ENCODE measurements at places on chromosomes 5 and 9. TPM values are rescaled to one million over a fixed set of nuclear protein-coding genes. Genes with fewer than 3 reads are reported as not detected.

MTMR12 gene
- 16.2 TPM for polyA plus RNA-seq

C8G gene
- 0.84 TPM for polyA plus RNA-seq

COL27A1 gene
- polyA plus RNA-seq = 109 TPM

PRRC2B gene
- polyA plus RNA-seq = 77.9 TPM

CCDC183 gene
- polyA plus RNA-seq = 9.2 TPM

ORM2 gene
- 0.12 TPM for polyA plus RNA-seq

COL15A1 gene
- polyA plus RNA-seq = 7.0 TPM

AQP3 gene
- 18.3 TPM for polyA plus RNA-seq

- DNase-seq = no peak
- H3K4me1 ChIP-seq = no peaks in the 10 kb centered on the region
- no peaks in the 10 kb centered on the region for H3K27me3 ChIP-seq
These were observed 2.8 kb upstream of the SMARCA2 start for GRCh38 chr9:2012347-2012746.

DNA sequence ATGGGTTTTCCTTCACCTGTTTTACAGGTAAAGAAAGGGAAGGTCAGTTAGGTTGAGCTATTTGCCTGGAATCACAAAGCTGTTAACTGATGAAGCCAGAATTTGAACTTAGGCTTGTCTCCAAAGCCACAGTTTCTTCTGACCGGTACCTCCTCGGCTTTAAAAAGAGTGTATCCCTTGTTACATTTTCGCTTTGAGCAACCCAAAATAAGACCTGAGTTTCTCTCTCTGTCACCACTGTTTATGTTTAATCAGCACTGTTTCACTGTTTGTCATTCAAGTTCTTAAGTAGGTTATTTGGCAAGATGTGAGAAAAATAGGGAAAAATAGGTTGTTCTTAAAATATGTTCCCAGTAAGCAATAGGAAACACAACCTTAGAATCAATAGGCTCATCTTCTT, 84.6 kb downstream of the VCAN start:
- no peaks in the 10 kb centered on the region for H3K4me1 ChIP-seq
- no peak overlapping the region for H3K27ac ChIP-seq
- H3K36me3 ChIP-seq = no peaks in the 10 kb centered on the region

- H3K4me3 ChIP-seq = no peak overlapping the region
- H3K36me3 ChIP-seq = no peaks in the 10 kb centered on the region
- no peaks in the 10 kb centered on the region for H3K27me3 ChIP-seq
- no peak for DNase-seq
- no peaks in the 10 kb centered on the region for H3K4me1 ChIP-seq
These were observed 13.1 kb upstream of the SFXN1 start for GRCh38 chr5:175465282-175465681.

GRCh38 chr5:101080462-101081240, 177.6 kb upstream of the ST8SIA4 start:
- no peaks in the 10 kb centered on the region for H3K4me1 ChIP-seq
- H3K27me3 ChIP-seq = no peaks in the 10 kb centered on the region
- no peak overlapping the region for H3K27ac ChIP-seq
- no peaks in the 10 kb centered on the region for H3K36me3 ChIP-seq

- H3K27ac ChIP-seq = no peak overlapping the region
- H3K4me1 ChIP-seq = no peaks in the 10 kb centered on the region
- no peaks in the 10 kb centered on the region for H3K36me3 ChIP-seq
- no peaks in the 10 kb centered on the region for H3K27me3 ChIP-seq
- DNase-seq = no peak
- H3K4me3 ChIP-seq = no peak overlapping the region
These were observed 117.4 kb downstream of the CCDC171 start for GRCh38 chr9:15670246-15670645.

DNA sequence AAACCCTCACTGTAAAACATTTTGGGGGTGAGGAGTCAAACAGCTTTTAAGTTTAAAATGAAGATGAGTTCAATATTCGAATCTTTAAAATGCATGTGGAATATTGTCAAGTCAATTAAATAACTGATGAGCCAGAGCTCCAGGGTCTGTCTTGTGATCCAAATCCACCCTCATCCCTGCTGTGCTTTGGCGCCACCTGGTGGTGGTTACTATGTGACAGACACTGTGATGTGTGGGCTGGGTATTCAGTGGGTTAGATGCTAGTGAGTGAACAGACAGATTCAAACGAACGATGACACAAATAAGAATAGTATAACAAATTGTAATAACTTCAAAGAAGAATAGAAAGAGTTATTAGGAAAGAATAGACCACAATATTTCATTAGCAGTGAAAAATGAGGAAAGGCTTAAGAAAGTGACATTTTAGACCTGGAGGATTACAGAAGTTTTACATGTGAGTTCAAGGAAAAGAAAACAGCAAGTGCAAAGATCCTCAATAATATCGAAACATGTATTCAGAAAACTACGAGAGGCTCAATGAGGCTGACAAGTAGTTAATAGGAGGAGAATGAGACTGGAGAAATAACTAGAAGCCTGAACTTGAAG, 51.4 kb upstream of the CHSY3 start:
- H3K27ac ChIP-seq = no peak overlapping the region
- no peaks in the 10 kb centered on the region for H3K27me3 ChIP-seq
- no peaks in the 10 kb centered on the region for H3K36me3 ChIP-seq
- peak; percentile 95 for DNase-seq
- H3K4me1 ChIP-seq = no peaks in the 10 kb centered on the region

DNA sequence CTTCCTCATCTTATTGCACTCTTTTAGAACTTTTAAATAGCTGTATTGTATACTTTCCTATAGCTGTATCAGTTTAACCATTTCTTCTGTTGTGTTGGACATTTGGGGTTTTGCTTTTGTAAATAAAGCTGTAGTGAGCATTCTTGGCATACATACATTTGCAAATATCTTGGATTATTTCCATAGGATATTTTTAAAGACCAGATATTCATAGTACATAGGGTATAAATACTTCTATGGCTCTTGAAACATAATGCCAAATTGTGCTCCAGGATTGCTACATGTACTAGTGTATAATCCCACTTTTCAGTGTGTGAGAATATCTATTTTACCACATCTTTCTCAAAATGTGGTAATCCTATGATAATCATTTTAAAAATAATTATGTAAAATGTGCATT, 51.2 kb downstream of the SCAMP1 start:
- H3K4me1 ChIP-seq = no peaks in the 10 kb centered on the region
- no peaks in the 10 kb centered on the region for H3K27me3 ChIP-seq
- H3K36me3 ChIP-seq = peaks cover 12% of the 10 kb centered on the region
- no peak for DNase-seq
- no peak overlapping the region for H3K4me3 ChIP-seq

- H3K4me3 ChIP-seq = no peak overlapping the region
- no peaks in the 10 kb centered on the region for H3K27me3 ChIP-seq
- H3K4me1 ChIP-seq = no peaks in the 10 kb centered on the region
- no peak overlapping the region for H3K27ac ChIP-seq
- H3K36me3 ChIP-seq = no peaks in the 10 kb centered on the region
These were observed 49.1 kb upstream of the VDAC1 start for GRCh38 chr5:134053840-134054338.

- H3K27me3 ChIP-seq = no peaks in the 10 kb centered on the region
- H3K4me3 ChIP-seq = no peak overlapping the region
- no peaks in the 10 kb centered on the region for H3K36me3 ChIP-seq
- no peaks in the 10 kb centered on the region for H3K4me1 ChIP-seq
- no peak for DNase-seq
These were observed 13.1 kb upstream of the IFNA5 start for GRCh38 chr9:21317956-21318923.

- DNase-seq = no peak
- no peaks in the 10 kb centered on the region for H3K36me3 ChIP-seq
- H3K4me1 ChIP-seq = peaks cover 37% of the 10 kb centered on the region
- H3K27ac ChIP-seq = no peak overlapping the region
- H3K4me3 ChIP-seq = no peak overlapping the region
These were observed 8.8 kb downstream of the TNIP1 start for GRCh38 chr5:151071848-151072629.

- H3K4me1 ChIP-seq = no peaks in the 10 kb centered on the region
- H3K27ac ChIP-seq = no peak overlapping the region
- no peak overlapping the region for H3K4me3 ChIP-seq
- no peaks in the 10 kb centered on the region for H3K36me3 ChIP-seq
These were observed 21.0 kb downstream of the PLAC8L1 start for GRCh38 chr5:146084376-146084775.

DNA sequence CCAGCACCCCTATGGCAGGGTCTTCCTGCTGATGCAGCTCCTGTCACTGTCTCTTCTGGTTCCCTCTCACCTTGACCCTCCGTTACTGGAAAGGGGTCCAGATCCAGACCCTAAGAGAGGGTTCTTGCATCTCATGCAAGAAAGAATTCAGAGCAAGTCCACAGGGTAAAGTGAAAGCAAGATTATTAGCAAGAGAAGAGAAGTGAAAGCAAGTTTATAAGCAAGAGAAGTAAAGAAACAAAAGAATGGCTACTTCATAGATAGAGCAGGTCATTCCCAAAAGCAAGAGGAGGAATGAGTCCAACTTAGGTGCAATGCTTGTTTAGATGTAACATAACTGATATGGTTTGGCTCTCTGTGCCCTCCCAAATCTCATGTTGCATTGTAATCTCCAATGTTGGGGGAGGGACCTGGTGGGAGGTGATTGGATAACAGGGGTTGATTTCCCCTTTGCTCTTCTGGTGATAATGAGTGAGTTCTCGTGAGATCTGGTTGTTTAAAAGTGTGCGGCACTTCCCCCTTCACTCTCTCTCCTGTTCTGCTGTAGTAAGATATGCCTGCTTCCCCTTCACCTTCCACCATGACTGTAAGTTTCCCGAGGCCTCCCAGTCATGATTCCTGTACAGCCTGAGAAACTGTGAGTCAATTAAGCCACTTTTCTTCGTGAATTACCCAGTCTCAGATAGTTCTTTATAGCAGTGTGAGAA, 183.3 kb downstream of the MED10 start:
- H3K4me3 ChIP-seq = no peak overlapping the region
- DNase-seq = no peak
- H3K27ac ChIP-seq = no peak overlapping the region
- no peaks in the 10 kb centered on the region for H3K27me3 ChIP-seq

- no peaks in the 10 kb centered on the region for H3K36me3 ChIP-seq
- no peak for DNase-seq
- H3K4me3 ChIP-seq = no peak overlapping the region
- H3K27me3 ChIP-seq = no peaks in the 10 kb centered on the region
- no peaks in the 10 kb centered on the region for H3K4me1 ChIP-seq
- no peak overlapping the region for H3K27ac ChIP-seq
These were observed 7.6 kb upstream of the TTLL11 start for GRCh38 chr9:122100756-122101155.

DNA sequence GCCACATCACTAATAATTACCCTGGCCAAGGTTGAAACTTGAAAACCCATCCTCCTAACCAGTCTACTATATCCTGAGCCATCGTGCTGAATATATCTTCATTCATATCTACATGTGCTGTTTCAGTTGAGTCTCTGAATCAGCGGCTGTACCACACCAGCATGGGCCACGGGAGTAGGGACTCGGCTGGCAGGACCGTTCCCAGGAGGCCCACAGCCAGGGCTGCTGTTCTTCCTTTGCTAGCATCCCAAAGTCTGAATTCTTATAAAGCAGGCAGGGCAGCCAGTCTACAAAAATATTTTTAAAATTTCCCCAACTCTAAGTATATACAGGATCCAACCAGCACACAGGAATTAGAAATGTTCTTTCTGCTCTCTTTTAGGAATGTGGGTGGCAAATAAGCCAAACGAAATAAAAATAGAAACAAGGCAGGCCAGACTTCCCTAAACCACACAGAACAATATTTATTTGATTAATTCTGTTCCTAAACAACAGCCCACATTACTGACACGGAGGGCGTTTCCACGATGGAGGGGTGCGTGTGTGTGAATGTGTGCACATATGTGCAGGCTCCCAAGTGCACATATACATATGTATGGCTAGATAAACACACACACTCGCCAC, 42.8 kb upstream of the EQTN start:
- no peak for DNase-seq
- H3K4me3 ChIP-seq = no peak overlapping the region
- no peak overlapping the region for H3K27ac ChIP-seq
- no peaks in the 10 kb centered on the region for H3K4me1 ChIP-seq
- no peaks in the 10 kb centered on the region for H3K27me3 ChIP-seq
- no peaks in the 10 kb centered on the region for H3K36me3 ChIP-seq

DNA sequence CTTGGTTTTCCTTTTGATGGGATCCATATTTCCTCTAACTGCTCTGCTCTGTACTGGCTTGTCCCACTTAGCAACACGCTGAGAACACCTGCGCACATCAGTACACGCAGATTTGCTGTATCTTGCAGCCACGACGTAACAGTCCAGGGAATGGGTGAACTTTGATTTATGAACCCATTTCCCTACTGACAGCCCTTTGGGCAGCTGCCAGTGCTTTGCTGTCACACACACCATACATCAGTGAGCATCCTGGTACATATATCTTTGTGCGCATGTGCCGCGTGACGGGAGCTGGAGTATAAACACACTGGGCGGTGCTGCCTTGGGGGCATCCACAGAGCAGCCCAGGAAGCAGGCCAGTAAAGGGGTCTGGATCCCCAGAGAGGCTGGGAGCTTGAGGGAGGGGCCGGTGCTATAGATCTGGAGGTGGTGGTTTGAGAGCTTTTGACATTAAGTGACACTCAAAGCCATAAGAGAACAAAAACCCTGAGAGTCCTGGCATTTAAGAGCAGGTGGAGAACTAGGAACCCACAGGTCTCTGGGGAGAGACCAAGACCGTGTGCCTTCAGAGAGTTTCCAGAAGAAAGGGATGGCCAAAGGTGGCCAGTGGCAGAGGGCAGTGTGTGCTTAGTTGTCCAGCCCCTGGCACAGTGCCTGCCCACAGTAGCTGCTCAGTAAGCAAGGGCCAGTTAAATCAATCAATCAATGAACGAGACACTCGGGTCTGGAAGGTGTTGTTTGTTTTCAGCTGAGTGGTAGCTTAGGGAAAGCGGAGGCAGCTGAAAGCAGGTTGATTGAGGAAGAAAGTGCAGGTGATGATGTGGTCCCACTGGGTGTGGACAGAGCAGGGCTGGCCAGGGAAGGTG, 53.7 kb downstream of the LMX1B start:
- no peak overlapping the region for H3K27ac ChIP-seq
- no peaks in the 10 kb centered on the region for H3K27me3 ChIP-seq
- no peak overlapping the region for H3K4me3 ChIP-seq
- no peaks in the 10 kb centered on the region for H3K36me3 ChIP-seq
- DNase-seq = no peak
- H3K4me1 ChIP-seq = peaks cover 9% of the 10 kb centered on the region

DNA sequence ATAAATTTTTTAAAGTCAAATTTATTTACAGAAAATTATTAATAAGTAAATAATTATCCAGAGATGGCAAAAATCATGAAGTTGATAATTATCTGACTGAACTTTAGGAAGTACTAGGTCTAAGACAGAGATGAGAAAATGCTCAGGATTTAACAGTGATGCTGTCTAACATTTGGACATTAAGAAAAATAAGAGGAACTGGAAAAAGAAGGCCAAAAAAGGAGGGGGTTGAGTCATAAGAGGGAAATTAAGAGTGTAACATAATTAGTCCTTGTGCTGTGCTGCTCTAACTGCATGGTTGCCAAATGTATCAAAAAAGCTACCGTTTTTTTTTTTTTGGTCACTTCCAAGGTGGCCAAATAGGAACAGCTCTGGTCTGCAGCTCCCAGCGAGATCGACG, 35.4 kb upstream of the TUT7 start:
- no peak for DNase-seq
- no peaks in the 10 kb centered on the region for H3K4me1 ChIP-seq
- H3K27ac ChIP-seq = no peak overlapping the region
- no peak overlapping the region for H3K4me3 ChIP-seq
- H3K27me3 ChIP-seq = no peaks in the 10 kb centered on the region

Measured in pancreas (tissue), 10 donors.